NCI-H1930 (cell line): ENCODE measurements at places on chromosomes 5 and 9.

- DNase-seq = no peak
These were observed 11.5 kb downstream of the SFXN1 start for GRCh38 chr5:175489693-175490443.

DNA sequence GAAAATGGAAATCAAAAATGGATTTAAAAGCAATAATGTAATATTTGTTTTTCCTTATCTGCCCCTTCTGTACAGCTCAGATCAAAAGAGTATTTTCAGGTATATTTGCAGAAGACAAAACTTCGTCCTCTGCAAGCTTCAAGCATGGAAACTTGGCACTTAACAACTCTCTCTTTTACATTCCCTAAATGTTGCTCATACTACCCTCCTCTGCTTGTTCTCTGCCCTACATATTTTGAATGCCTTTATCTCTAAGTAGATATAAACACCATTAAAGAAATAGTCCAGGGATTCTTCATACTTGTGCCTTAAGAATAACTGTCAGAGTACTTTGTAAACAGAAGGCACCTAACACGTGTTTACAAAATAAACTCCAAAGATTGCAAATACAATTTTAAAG is 19.2 kb upstream of the SMC2 start:
- no peak for DNase-seq

DNA sequence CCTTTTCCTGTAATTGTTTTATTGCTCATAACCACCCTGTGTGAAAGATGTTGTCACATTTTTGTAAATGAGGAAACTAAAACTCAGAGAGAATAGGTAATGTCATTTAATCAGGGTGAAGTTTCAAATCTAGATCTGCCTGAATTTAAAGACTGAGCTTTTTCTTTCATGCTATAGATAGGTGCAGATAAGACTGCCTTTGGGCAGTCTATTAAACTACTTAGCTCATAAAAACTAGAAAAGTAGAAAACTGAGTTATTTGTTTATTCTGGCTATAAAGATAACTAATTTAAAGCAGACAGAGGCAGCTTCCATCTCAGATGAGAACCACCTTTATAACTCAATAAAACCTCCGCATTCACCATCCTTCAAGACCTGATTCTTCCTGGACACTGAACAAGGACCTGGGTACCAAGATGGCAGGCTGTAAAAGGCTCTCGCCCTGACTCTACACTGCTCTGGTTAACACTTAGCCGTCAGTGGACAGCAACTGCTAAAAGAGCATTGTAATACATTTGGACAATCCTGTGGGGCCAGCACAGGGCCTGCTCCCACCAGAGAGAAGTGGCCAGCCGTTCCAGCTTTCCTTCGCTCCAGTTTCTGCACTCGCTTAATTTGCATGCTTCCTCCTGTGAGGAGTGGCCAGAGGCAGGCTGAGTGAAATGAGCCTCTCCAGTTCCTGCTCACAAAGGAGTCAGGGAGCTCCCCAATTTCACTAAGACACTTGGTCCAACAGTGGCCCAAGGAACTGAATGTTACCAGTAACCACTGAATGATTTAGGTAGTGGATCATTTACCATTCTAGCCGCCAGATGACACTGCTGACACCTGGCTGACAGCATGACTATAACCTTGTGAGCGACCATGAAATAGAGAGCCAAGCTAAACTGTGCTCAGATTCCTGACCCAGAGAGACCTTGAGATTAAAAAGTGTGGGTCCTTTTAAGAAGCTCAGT is 566.4 kb downstream of the EFNA5 start:
- DNase-seq = no peak

DNA sequence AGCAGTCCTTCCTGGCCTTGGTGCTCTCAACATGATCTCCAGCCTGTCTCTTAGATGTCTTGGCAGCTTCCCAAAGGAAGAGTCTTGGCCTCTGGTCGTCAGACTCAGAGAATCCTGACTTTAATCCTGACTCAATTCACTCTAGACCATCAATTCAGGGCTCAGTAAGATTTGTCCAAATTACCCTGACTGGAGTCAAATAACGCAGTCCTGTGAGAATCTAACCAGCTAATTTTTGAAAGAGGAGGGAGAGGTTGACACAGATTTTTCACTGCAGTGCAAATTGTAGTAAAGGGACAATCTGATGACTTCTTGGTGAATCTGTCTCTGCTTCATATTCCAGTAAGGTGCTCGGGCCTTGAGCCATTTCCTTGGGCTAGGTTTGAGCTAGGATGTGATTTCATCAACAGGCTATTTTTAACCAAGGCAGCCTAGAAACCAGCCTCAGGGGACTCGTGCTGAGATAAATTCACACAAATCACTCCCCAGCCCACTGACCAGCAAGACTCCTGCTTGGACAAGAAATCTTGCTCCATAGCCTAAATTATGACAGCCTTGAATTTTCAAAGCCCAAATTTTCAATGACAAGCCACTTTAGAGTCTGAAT is 257.4 kb downstream of the ENC1 start:
- no peak for DNase-seq

- no peak for DNase-seq
These were observed 146.6 kb upstream of the PCSK5 start for GRCh38 chr9:75743855-75744254.

DNA sequence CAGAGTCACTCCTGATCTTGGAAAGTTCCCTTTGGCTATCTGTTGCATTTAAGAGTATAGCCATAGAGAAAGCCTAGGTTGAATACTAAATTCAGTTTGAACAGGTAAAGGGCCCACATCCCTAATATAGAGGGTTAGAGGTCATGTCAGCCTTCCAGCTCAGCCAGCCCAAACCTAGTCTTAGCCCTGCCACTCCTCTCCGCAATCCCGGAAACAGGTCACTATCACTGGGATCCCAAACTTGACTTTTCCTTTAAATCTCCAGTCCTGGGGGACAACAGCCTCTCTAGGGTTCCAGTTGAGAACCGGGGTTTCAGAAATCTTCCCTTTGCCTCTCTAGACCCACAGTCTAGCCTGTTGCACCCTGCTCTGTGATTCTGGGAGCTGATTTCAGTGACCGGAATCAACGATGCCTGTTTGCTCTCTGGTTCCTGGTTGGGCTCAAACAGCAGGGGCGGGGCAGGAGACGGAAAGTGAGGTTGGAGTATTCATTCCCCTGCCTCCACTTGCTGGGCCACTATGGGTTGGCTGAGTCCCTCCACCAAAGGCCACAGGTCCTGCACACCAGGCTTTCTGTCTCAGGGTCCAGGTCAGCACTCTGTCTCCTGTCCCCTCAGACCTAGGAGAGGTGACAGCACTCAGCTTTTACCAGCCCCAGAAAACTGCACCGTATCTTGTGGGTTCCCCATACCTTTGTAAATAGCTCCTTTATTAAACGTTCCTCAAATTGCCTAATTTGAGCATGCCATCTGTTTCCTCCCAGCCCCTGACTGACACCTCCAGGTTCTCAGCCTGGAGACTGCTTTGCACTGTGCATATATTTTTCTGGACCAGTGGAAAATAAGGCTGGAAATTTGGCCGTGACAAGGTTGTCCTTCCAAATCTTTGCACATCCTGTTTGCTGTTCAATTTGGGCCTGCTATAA is 23.8 kb upstream of the CPEB4 start:
- DNase-seq = no peak

DNA sequence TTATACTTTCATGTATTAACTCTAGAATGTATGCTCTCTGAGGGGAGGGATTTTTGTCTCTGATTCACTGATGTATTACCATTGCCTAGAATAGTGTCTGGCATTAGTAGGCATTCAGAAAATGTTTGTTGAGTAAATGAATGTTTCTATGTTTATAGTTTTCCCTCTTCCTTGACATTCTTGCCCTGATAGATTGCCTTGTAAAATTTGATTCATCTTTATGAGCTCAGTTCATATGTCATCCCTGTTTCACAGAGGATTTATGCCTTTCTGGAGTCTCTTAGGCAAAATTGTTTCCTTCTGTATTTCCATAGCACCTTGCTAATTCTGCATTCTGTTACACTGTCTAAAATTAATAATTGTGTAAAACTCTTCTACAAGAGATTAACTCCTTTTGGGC is 72.3 kb downstream of the RASA1 start:
- DNase-seq = no peak

DNA sequence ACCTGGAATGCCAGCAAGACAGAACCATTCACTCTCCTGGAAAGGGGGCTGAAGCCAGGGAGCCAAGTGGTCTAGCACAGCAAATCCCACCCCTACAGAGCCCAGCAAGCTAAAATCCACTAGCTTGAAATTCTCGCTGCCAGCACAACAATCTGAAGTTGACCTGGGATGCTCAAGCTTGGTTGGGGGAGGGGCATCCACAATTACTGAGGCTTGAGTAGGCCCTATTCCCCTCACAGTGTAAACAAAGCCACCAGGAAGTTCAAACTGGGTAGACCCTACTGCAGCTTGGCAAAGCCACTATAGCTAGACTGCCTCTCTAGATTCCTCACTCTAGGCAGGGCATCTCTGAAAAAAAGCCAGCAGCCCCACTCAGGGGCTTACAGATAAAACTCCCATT is 17.3 kb downstream of the RIGI start:
- DNase-seq = no peak

DNA sequence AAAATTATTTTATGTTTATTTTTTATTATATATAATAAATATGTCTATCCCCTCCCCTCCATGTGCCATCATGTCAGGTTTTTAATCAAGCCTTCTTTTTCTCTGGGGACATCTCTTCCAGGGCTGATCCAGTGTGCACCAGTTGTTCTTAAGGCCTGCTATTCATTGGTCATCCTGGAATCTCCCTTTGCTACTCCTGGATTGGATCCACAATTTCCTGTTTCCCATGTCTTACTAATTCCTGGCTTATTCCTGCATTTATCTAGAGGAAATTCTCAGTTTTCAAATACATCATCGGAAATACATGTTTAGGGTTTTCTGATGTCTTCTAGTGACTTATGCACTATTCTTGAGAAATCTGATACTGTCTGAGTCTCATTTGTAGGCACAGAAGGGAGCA is 56.8 kb downstream of the ANGPTL2 start:
- no peak for DNase-seq

DNA sequence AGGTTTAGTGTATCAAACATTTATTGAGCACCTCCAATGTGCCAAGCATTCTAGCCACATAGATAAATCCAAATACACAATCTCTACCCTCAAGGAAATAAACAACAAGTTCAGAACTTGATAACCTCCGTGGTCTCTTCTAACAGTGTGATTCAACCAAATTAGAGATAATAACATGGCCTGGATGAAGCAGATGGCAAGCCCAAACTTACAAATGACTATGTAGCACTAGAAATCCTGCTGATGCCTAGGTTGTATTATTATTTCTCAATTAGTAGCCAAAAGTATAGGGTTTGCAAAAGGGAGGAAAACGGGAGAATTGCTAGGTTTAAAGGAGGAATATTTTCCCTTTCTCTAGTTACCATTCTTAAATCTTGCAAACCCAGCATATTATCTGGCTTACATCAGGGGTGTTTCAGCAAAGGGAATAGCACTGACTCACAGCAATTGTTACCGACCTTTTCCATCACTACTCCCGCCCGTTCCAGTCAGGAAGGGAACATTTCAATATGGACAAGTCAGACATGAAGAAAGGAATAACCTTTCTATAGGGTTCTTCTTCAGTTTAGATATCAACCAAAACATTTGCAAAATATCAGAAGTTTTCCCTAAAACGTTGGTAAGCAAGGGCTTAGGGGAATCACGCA is 2.3 kb downstream of the DPYSL3 start:
- no peak for DNase-seq

GRCh38 chr9:134468358-134468757 is 142.1 kb downstream of the RXRA start:
- no peak for DNase-seq

GRCh38 chr9:91681461-91682305 is 258.1 kb upstream of the NFIL3 start:
- no peak for DNase-seq
